Stimulated activated CD4-positive, alpha-beta T cell treated with anti-CD3 and anti-CD28 coated beads, TNF-alpha, amount 100 ng/mL, for 24 hours (primary cell): ENCODE measurements at places on chromosomes 7 and 10.

DNA sequence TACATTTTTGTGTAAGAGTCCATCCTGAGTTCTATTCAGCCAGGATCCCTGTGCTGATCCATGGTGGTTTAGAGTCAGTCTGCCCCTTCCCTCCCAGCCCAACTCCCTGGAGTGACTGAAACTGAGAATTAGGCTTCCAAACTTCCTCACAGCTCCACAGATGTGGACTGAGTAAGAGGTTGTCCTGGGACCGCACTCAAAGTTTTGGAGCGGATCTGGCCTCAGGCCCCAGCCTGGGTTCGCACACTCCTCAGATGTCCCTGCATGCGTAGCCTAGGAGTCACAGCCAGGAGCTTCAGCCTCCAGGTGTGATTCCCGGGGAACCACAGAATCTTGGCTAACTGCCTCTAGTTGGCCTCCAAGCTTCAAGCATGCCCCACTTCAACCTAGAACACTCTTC, 218.1 kb downstream of the C7orf25 start:
- DNase-seq = no peak

- no peak for DNase-seq
Observed at GRCh38 chr7:80316811-80317210, 182.2 kb downstream of the GNAI1 start.

DNA sequence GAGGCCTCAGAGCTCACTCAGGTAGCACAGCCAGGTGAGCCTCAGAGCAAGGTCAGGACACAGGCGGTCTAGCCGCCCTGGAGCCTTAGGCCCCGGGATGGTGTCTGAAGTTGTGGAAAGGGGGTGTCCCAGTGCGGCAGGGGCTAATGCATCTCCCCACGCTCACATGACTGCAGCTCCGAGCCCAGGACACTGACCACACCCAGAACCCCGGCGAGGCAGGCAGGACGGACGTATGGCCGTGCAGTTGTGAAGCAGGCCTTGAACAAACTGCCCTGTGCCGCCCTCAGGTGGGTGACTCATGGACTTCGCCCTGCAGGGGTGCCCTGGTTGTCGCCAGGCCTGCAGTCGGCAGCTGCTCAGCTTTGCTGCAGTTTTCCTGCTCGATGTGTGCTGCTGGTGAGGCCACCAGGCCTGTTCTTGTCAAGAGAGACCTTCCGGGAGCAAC, 5.0 kb upstream of the PRKAR1B start:
- DNase-seq = no peak

GRCh38 chr7:157432541-157432956, 95.7 kb downstream of the DNAJB6 start:
- no peak for DNase-seq

DNA sequence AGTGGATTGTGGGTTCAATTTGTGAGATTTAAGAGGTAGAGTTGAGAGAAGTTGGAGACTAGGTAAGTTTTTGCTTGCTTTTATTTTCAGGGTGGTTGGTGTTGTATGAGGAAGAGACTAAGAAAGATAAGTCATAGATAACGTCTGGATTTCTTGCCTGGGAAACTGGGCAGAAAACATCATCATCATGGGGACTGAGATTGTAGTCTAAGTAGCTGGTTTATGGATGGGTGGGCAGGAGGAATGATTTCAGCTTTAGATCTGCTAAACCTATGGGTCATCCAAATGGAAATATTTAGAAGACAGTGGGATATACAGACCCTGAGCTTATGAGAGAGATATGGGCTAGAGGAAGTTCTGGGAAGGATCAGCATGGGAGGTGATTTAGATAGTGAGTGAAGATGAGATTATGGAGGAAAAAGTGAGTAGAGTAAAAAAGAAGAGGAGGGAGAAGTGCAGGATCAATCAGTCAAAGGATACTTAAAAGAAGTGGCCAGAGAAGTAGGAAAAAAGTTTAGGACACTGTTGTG, 169.8 kb downstream of the WNT2 start:
- no peak for DNase-seq
